ENCODE measurements at places on chromosomes 5 and 9. TPM values are rescaled to one million over a fixed set of nuclear protein-coding genes. Genes with fewer than 3 reads are reported as not detected.
A peak's percentile ranks its signal among the peaks of the same experiment; 100 is the strongest.

DNA sequence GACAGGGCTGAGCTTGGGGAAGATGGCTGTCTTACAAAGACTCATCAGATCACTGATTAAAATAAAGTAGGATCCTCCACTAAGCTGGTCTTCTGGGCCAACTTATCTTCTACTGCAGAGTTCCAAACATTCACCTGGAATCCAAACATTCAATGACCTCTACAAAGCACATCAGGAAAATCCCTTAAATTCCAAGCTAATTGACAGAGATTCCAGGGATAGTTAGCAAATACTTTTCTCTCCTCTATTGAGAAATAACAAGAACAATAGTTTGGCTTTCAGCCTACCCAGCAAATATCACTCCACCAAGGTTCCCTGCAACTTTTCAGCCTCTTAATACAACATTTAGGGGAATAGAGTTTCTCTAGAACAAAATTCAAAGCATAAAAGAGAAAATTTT, 140.6 kb upstream of the LIFR start:
- no peak for DNase-seq

GRCh38 chr9:133737774-133738639, at the start of gene SARDH:
Gene SARDH (minus strand): TSS chr9:133738352. CDS start chr9:133734173, 4,179 bp downstream.
- DNase-seq, result peak; percentile 89

Gene SLC34A3
- 0.64 TPM for polyA plus RNA-seq

DNA sequence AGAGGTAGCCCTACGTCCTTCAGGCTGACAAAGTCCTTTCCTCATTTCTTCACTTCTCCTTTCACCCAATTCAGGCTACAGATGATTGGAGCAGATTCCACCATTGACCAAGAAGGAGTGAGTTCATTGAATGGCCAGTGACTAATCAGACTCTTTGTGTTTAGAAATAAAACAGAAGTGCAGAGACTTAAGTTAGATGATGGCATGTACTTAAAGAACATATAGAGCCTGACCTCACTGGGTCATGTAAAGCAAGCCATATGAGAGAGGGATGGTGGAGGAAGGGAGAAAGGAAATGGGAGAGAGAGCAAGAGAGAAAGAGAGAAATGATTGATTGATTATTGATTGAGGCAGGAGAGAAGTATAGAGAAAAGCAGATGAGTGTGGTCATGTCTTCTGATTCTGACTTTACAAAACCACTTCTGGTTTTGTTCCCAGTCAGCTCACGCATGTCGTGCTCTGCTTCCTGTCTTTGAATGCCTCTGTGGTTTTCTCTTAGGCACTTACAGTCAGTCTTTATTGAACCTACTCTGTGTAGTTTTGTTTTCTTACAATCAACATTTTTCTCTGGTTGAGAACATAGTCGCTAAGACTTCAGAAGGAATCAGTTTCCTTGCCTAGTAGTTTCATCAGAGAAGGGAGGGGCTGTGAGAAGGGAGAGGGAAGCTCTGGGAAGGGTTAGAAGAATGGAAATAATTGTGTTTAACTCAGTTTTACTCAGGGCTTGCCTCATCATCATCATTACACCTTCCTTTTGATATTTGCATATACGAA, 149.2 kb upstream of the KLF9 start:
- DNase-seq, result peak; percentile 31

Gene PAEP
- not detected for polyA plus RNA-seq

DNA sequence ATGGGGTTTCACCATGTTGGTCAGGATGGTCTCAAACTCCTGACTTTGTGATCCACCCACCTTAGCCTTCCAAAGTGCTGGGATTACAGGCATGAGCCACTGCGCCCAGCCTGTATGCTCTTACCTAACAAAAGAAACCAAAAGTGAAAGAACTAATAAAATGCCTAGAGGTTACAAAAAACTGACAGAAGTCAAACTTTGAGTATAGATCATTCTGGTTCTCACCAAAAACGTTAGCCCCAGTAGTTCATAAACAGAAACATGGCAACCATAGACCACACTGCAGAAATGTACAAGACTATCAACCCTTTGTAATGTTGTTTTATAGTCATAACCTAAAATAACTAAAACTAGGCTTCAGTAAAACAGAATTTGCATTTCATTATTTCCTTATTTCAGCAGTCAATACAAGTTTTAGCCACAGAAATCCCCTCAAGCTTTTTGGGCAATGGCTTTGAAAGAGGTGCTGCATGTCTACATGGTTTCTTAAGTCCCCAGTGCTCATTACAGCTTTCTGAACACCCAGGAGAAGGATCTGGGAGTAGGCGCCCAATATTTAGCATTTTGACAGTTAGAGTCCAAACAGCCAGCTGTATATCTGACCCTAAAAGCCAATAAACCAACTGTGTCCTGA, 72.5 kb downstream of the EPB41L4A start:
- no peak for DNase-seq

DNA sequence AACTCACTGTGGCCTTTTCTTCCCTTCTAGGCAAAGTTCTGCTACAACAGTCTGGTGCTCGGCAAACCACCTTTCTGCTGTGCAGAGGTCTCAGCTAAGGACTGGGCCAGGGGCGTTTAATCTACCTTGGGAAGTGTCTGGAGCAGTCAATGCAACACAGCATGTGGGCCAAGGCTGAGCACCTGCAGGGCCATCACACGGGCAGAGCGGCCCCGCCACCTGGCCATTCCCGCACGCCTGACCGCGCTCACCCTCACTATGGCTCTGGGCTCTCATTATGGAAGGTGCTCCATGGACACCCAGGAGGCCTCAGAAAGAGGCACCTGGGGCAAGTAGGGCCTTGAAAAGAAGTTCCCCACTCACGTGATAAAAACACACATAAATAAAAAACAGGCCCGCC, 65.7 kb upstream of the TBC1D9B start:
- no peak for DNase-seq

Gene INSL4
- not detected for polyA plus RNA-seq

GRCh38 chr9:73446306-73446705, 294.6 kb downstream of the ANXA1 start:
- DNase-seq, result no peak

Gene WHRN
- 2.5 TPM for polyA plus RNA-seq

Gene MYMK
- polyA plus RNA-seq, result 44.1 TPM

- DNase-seq, result no peak
Observed at GRCh38 chr9:130948266-130948665, 9.2 kb upstream of the FIBCD1 start.

GRCh38 chr9:110064803-110065202, 143.2 kb downstream of the C9orf152 start:
- DNase-seq, result no peak

- DNase-seq, result no peak
Observed at GRCh38 chr9:33082538-33083326, 6.3 kb upstream of the SMU1 start.

- DNase-seq, result no peak
Observed at GRCh38 chr5:45491368-45491767, 204.8 kb downstream of the HCN1 start.

- no peak for DNase-seq
Observed at GRCh38 chr9:121914017-121914595, 179.0 kb downstream of the TTLL11 start.

- DNase-seq, result no peak
Observed at GRCh38 chr9:135877791-135878527, 29.4 kb downstream of the CAMSAP1 start.

- no peak for DNase-seq
Observed at GRCh38 chr5:134103998-134104654, 10.4 kb upstream of the TCF7 start.

GRCh38 chr9:72612449-72612848, 91.0 kb downstream of the TMC1 start:
- no peak for DNase-seq

Gene CXCL14
- 22.8 TPM for polyA plus RNA-seq

Gene SH3RF2
- 5.4 TPM for polyA plus RNA-seq

Gene DPH7
- polyA plus RNA-seq, result 32.0 TPM

- no peak for DNase-seq
Observed at GRCh38 chr9:5621327-5621726, 7.6 kb upstream of the RIC1 start.

DNA sequence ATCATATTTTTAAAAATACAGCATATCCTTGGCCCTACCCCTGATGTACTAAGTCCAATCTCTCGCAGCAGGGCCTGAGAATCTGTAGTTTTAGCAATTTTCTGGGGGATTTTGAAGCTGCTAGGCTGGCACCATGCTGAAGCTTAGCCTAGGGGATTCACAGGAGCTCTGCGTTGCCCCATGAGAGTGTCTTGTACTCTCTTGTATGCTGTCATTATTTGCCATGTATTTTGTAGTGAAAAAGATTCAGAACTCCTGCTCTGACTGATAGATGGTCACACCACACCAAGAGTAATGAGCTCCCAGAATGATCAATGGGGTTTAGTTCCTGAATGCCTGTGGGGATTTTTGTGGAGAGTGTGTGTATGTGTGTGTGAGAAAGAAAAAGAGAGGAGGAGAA, 20.7 kb upstream of the TRMT10B start:
- DNase-seq, result no peak

Gene PRSS3
- polyA plus RNA-seq, result 0.68 TPM

- no peak for DNase-seq
Observed at GRCh38 chr9:102362470-102363132, 624.2 kb upstream of the GRIN3A start.

DNA sequence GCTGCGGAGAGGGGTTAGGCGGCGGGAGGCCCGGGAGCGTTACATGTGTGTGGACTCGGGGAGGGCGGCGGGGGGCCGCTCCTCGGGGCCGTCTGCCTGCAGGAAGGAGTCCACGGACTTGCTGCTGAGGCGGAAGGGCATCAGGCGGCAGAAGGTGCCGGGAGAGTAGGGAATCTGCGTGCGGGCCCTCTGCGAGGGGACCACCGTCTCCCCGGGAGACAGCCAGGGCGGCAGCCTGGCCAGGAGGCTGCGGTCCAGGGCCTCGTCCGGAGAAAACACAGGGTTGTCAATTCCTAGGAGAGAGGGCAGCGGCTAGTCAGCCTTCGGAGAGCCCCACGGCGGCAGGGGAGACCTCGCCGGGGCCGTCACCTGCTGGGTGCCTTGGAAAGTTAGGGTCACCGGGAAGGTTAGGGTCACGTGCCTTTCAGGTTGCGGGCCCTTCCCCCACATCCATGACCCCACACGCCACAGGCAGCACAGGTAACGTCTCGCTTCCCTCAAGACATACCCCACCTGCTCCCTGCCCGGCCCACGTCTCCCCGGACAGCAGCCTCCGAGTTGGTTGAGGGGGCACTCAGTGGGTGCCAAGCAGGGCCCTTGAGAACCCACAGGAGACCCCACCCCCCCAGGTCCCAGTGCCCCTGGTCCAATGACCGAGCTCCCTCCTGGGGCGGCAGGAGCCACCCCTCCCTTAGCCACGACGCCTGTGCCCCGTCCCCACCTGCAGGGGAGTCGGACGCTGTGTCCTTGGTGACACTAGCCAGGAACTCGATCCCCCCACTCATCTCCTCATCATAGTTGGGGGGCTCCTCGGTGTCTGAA, 32.1 kb downstream of the EXOC3 start:
- DNase-seq, result no peak
